ENCODE measurements at places on chromosomes 6 and 20.
A peak's percentile ranks its signal among the peaks of the same experiment; 100 is the strongest.

DNA sequence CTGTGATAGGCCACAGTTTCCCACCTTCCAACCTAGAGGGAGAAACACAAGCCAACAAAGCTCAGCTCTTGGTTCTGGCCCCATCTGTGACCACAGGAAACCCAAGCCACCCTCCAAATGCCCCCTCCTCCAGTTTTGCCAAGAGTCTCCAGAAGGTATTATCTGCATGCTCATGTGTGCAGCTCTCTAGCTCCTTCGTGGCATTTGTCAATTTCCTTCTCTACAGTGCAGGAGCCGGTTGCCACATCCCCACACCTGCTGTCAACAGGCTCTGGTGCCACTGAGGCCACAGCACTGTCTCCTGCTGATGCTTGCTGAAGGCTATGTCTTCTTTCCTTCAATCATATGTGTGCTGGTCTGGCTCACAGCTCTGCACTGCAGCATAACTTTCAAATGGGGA lies 177.2 kb downstream of the CLIC5 start:
- no peak for DNase-seq

DNA sequence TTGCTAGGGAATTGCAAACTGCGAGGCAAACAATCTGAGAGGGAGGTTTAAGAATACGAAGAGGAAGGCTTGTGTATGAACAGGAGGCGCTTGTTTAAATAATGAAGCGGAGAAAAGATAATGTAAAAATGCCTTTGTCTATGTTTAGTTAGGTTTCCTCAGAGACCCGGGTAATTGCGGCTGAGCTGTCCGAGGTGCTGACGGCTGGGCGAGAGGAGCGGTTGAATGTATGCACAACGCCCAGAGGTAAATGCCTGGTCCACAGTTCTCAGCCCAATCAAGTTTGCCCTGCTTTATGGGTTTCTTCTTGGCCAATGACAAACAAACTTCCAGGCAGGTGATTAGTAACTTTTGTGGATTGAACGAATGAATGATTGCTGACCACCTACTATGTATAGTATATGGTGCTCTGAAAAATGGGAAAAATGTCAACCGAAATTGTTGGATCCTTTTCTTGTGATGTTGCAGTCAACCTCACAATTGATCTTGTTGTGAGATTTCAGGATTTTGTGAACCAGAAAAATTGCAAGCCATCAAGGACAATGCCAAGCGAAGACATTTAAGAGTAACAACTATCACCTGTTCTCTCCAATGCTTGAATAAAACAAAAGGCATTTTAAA lies 38.3 kb upstream of the SLC32A1 start:
- peak; percentile 11 for DNase-seq

DNA sequence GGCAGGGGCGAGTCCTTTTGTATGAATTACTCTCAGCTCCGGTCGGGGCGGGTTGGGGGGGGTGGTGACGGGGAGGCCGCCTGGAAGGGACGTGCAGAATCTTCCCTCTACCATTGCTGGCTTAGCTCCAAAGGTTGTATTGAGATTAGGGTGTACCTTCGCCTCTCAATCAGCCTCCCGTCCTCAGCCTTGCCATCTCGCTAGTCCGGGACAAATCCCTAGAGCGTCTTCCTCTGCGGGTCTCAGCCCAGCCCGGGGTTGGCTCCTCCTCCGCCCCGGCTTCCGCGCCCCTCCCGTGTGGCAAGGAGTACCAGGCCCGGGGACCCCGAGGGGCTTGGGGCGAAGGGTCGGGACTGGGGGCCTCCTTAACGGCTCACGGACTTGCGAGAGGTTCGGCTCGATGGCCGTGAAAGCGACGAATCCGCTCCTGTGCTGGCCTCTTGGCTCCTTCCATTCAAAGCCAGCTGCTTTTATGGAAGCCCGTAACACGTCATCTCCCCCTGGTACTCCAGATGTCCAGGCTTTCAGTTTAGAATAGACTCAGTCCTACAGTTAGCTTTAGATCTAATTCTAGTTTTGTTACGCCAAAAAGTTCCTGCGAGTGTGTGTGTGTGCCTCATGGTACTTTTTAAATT lies 636 bp upstream of the EEF1A1 start:
- DNase-seq: no peak

DNA sequence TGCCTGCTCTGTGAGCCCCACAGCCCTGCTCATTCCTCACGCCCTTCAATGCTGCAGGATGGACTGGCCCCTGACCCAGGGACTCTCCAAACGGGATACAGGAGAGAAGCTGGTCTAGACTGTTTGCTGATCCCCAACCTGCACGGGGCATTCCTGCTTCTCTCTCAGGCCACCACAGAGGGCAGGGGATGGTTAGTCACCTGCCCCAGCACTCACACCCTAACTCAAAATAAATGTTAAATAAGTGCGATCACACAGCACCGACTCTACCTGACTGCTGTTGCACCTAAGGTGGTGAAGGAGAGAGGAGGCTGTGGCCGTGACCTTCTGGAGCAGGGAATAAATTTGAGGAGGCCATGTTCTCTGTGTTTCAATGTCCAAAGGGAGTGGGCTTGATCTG lies 39.9 kb upstream of the TGM6 start:
- no peak for DNase-seq

DNA sequence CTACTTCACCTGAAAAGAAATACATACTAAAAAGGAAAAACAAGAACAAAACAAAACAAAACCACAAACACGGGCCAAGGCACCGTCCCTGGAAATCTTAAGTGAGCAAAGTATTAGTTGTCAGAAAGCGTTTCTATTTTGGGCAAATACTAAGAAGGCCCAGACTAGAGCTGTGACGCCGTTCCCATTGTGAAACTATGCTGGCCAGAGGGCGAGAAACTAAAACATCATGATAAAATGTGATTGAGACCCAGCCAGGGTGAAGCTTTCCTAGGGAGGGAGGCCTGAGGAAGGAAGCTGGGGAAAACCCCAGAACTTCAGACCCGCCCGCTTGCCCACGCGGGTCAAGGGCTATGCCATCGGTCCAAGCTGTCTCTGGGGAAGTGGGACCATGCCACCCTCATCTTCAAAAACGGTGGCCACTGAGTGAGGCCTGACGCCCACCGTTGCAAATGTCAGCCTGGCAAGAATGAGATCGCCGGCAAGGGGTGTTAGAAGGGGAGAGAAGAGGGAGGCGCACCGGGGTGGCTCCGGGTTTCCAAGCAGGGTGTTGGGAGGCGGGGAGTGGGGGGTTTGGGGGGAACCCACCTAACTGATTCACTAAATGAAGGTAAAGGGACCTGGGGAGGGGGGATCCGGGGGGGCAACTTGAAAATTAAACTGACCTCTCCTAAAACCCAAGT lies 1950.9 kb upstream of the DEFB115 start:
- no peak for DNase-seq

DNA sequence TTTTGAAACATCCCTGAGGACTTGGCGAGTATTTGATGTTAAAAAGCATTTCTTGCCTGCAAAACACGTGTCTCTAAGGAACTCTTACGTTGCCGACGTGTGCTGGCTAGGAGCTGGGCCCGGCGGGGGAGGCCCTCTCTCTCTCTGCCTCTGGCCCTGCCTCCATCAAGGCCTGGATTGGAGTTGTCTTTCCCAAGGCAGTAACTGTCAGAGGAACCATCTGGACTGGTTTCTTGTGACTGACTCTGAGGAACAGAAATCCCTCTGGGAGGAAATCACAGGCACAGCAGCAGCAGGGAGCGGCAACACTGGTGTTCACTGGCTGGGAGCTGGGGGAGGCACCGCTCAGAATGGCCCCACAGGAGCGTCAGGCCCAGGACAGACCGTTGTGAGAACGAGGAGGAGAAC lies 244.2 kb downstream of the NRN1 start:
- DNase-seq: no peak

DNA sequence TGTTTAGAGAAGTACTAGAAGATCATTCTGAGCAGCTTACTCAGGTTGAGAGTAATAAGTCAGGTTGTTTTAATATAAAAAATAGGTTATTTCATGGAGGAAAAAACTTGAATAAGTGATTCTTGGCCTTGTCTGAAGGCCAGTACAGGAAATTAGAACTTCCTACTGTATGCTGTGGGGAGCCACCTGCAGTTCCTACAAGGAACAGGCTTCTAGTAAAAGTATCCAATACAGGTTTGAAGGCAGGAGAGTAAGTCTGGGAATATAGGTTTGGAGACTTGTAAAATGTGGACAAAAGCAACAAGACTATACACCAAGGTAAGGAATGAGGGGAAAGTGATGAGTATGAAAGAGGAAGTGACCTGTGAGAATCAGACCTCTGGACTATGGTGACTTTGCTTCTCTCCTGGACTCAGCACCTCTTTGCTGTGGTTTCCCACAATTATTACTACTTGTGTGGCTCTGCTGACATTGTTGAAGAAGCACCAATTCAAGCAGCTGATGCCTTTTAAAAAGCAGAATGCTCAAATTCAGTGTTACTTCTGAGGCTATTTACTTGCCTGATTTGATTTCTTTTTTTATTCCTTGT lies 278.6 kb downstream of the TBC1D7 start:
- DNase-seq: no peak

GRCh38 chr6:27414996-27415395 lies 26.4 kb downstream of the ZNF391 start:
- no peak for DNase-seq

DNA sequence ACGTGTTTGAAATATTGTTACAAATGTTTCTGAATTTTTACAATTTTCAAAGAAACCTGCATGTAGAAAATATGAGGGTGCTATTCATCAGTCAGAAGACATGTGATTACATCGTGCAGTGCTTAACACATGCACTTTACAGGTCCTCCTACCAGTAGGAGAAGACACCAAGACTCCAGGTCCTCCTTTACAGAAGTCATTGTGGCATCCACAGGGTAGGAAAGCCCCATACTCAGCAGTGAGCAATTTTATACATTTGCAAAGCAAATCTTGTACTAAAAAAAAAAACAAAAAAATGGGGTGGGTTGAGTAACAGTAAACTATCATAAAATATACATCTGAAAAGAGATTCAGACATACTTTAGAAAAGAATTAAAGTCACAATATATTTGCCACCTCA lies 14.0 kb downstream of the TPD52L1 start:
- no peak for DNase-seq

- no peak for DNase-seq
These were observed 55.9 kb downstream of the PPP1R3G start for GRCh38 chr6:5141046-5141445.

- no peak for DNase-seq
These were observed 74.5 kb upstream of the ZNF184 start for GRCh38 chr6:27547157-27548075.

DNA sequence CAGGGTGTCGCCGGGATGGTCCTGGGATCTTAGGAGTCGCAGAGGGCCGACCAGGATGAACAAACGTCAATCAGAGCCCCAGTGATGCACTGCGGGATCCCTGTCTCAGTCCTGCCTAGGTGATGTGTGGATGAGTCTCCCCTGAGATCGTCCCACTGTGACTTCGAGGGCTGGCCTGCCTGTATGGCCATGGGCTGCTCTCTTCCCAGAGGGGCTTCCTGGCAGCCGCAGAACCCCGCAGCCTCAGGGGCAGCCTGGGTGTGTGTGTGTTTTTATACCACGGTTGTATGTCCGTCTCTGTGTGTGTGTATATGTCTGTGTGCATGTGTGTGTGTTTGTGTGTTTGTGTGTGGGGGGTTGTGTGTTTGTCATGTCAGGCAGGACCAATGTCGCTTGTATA lies 111.6 kb downstream of the MYLK4 start:
- DNase-seq: no peak

DNA sequence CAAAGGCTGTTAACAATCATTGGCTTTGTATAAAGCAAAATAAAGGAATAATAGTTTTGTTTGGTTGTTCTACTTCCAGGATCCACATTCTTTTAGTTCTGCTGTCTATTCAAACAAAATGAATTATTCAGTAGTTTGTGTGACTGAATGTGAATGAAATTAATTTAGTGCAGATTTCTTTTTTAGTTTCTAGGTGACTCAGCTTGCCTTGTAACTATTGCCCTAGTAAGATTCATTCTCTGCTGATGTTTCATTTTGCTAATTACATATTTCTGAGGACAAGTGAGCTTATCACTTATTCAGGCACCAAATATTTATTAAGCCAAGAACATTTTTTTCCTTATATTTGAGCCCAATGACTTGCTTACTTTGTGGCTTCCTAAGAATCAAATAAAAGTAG lies 46.5 kb upstream of the RIPOR2 start:
- no peak for DNase-seq

DNA sequence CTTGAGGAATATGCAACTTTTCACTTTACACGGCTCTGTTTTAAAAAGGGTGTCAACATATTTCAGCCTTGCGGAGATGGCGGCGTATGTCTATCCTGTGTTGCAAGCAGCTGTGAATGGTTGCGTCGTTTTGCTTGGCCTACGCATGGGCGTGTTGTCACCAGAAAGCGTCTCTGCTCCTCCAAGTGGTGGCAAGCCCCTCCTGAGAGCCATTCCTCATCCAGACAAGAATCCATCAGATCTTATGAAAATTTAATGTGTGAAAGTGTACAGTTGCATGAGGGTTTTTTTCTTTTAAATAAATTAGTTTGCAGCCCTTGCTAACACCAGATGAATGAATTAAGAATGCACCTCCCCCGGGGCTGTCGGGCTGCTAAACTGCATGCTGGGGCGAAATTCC lies 114.4 kb downstream of the PHACTR3 start:
- no peak for DNase-seq

- DNase-seq: no peak
These were observed 25.1 kb downstream of the RRAGD start for GRCh38 chr6:89386917-89387491.

DNA sequence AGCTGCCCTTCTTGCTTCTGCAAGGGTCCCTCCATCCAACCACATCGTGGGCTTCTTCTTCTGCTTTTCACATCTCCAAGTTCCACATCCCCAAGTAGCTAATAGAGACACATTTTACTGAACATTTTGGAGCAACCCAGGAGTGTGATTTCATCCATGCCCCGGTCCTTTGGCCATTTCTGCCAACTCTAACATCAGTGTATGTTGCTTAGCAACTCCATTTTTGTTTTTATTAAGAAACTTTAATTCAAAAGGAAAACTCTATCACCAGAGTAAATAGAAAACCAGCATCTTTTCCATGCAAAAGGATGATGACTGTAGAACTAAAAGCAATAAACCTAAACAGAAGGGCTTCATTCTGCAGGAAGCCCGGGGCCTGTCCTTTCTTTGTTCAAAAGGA lies 32.7 kb upstream of the SULF2 start:
- no peak for DNase-seq

- DNase-seq: no peak
These were observed 595 bp downstream of the FBXO5 start for GRCh38 chr6:152981989-152982903.

DNA sequence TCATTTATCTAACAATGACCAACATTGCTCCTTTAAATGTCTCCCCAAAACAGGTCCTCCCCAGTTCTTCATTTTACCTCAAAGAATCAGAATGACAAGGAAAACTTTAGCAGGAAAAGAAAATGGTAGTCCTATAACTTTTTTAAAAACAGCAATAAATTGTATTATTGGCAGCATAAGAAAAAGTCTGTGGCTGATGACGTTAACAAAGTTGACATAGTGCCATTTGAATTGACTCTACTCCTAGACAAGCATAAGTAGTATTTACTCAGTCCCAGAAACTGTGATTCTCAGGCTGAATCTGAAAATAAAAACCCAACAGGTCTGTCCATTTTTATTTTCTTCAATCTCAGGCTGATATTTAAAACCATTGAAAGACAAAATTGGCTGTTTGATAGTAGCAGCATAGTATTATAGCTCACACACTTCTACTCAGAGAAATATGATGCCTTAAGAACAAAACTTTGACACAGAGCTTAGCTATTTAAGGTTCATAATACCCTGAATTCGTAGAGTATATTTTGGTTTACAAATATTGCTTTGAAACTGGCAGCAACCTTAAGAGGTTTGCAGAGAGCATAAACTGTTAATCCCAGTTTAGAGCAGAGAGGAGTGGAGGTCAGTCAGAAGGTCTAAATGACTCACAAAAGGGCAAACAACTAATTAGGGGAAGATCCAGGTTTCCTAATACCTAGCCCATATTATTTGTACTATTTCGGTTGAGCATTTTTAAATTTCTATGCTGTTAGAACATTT lies 35.0 kb upstream of the TENT5A start:
- DNase-seq: no peak

Data from T follicular helper cell (primary cell).